Activated CD4-positive, alpha-beta memory T cell treated with anti-CD3 and anti-CD28 coated beads, Interleukin-2, amount 10 ng/mL, durations not matched to agents 7 days and 5 days (primary cell): ENCODE measurements at places on chromosomes 7 and 10. TPM values are rescaled to one million over a fixed set of nuclear protein-coding genes. Genes with fewer than 3 reads are reported as not detected.
A peak's percentile ranks its signal among the peaks of the same experiment; 100 is the strongest.

Gene BTBD16
- not detected for total RNA-seq

- no peak overlapping the region for H3K4me3 ChIP-seq
- peaks cover 11% of the 10 kb centered on the region for H3K36me3 ChIP-seq
- no peak overlapping the region for H3K27ac ChIP-seq
- DNase-seq = no peak
These were observed 44.0 kb downstream of the LMBR1 start for GRCh38 chr7:156848979-156849378.

- DNase-seq = no peak
- H3K4me3 ChIP-seq = no peak overlapping the region
- no peak overlapping the region for H3K27ac ChIP-seq
- no peaks in the 10 kb centered on the region for H3K36me3 ChIP-seq
- H3K27me3 ChIP-seq = peaks cover 20% of the 10 kb centered on the region
- H3K4me1 ChIP-seq = peaks cover 5% of the 10 kb centered on the region
These were observed 157.5 kb upstream of the NFE2L3 start for GRCh38 chr7:25994433-25994994.

GRCh38 chr10:543131-543530, 146.3 kb downstream of the DIP2C start:
- no peak overlapping the region for H3K4me3 ChIP-seq

DNA sequence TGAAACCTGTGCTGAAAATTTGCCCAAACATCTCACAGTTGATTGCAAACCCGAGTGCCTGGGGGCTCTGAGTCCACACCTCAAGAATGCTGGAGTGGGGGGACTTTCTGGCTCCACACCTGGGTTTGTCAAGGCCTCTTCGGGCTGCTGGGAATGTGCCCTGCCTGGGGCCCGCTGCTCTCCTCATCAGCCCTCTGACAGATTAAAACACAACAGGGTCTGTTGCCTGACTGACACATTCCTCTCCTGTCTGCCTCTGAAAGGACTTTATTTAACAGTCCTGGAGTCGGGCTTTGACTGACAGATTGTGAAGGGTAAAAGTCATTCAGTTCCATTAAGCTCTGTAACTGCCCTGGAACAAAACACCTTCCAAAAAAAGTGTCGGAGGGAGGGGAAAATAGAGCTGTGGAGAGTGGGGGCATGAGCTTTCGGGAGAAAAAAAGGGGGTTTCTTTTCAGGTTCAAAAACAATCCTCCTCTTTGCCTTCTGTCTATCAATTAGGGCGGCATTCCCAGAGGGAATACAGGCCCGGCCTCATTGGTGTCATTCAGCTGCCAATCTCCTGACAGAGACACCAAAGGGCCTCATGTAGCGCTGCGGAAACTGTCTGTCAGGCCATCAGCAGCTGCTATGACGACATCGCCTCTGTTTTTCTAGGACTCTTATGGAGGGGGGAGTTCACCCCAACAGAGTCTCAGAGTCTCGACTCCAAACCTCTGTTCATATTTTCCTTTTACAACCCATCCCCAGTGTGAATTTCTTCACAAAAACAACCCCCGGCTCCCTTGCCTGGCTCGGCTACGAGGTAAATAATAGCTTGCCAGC, 398.8 kb upstream of the NFE2L3 start:
- no peak overlapping the region for H3K4me3 ChIP-seq
- no peaks in the 10 kb centered on the region for H3K36me3 ChIP-seq
- H3K27me3 ChIP-seq = peaks cover 8% of the 10 kb centered on the region
- DNase-seq = no peak
- H3K4me1 ChIP-seq = no peaks in the 10 kb centered on the region

GRCh38 chr7:90720984-90721760, 125.1 kb downstream of the CDK14 start:
- H3K4me3 ChIP-seq = no peak overlapping the region
- H3K36me3 ChIP-seq = no peaks in the 10 kb centered on the region
- no peaks in the 10 kb centered on the region for H3K27me3 ChIP-seq
- DNase-seq = no peak
- H3K27ac ChIP-seq = no peak overlapping the region
- no peaks in the 10 kb centered on the region for H3K4me1 ChIP-seq

- DNase-seq = no peak
- H3K27ac ChIP-seq = no peak overlapping the region
- H3K27me3 ChIP-seq = no peaks in the 10 kb centered on the region
- no peak overlapping the region for H3K4me3 ChIP-seq
- no peaks in the 10 kb centered on the region for H3K36me3 ChIP-seq
These were observed 77.9 kb downstream of the GRB10 start for GRCh38 chr7:50704844-50705243.

GRCh38 chr7:101154693-101155102, 422 bp downstream of the AP1S1 start:
- no peak overlapping the region for H3K27ac ChIP-seq
- peak overlapping the region; percentile 79 for H3K4me3 ChIP-seq
- no peak for DNase-seq
- H3K36me3 ChIP-seq = peaks cover 15% of the 10 kb centered on the region
- peaks cover 8% of the 10 kb centered on the region for H3K27me3 ChIP-seq

- no peak overlapping the region for H3K27ac ChIP-seq
- DNase-seq = no peak
- no peak overlapping the region for H3K4me3 ChIP-seq
- peaks cover 70% of the 10 kb centered on the region for H3K36me3 ChIP-seq
- H3K27me3 ChIP-seq = no peaks in the 10 kb centered on the region
These were observed 92.5 kb downstream of the EZH2 start for GRCh38 chr7:148791546-148791945.

DNA sequence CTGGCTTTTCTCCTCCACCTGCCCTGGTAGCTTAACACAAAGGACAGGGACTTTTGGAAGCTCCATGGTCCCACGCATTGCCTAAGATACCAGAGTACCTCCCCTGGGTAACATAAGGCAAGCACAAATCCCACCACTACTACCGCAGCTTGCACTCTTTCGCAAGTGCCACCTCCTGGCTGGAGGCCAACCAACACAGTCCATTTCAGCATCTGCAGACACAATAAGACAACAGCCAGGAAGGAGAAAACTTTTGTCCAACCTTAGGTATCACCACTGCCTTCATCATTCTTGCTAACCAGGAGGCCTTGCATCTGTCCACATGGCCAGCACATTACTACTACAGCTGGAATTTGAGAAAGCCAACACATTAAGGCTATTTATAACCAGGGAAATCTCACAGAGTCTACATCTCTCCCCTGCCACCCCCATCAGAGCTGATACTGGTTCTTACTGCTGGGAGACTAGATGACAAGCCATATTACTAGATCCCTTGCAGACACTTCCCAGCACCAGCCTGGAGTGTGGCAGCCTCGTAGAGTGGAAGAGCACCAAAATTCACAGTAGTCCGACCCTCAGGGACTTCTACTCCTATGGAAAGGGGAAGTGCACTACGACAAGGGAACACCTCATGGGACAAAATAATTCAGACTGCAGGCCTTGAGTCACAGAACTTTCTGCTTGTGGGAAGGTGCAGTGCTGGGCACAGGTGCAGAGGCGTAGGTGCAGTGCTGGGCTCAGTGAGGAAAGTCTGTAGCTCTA, 39.8 kb upstream of the CDK13 start:
- no peak overlapping the region for H3K27ac ChIP-seq
- no peak for DNase-seq
- peaks cover 5% of the 10 kb centered on the region for H3K4me1 ChIP-seq
